ENCODE measurements at places on chromosomes 11 and 22.

DNA sequence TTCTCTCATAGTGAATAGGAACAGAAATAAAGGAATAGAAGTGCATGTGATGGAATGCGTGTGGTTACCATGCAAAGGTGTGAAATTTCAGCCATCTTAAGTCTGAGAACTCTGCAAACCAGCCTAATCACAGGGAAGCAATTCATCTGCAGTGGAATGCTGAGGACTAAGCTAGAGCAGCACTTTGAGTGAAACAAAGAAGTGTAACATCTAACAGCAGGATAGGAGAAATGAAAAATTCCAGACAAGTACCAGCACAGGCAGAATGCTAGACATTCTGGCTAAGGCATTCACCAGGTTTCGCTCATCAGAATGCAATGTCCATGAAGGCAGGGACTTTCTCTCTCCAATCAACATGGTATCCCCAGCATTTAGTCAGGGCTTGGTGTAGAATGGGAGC lies 41.2 kb upstream of the SLC36A4 start:
- DNase-seq: no peak

GRCh38 chr11:87298155-87298554 lies 260.4 kb downstream of the TMEM135 start:
- no peak for DNase-seq

DNA sequence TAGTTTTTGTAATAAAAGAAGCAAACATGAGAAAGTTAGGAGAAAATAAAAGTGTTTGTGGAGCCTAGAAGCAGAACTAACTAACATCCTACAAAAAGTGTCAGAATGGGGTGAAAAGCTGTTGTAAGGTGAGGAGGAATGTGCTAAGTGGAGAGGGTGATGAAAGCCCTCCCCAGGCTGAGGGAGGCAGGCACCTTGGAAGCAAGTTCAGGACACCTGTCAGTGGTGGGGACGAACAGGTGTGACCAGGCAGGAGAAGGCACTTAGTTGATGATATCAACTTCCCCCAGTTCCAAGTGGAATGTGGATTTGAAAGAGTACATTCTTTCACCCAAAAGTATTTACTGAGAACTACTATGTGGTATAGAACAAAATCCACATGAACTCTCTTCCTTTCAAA lies 18.7 kb upstream of the BMAL1 start:
- no peak for DNase-seq

- DNase-seq: no peak
Measured at GRCh38 chr11:79055856-79056631, 384.8 kb downstream of the TENM4 start.

GRCh38 chr22:49800408-49801238 lies 27.1 kb downstream of the BRD1 start:
- no peak for DNase-seq

GRCh38 chr11:2207212-2207611 lies 35.6 kb upstream of the TH start:
- DNase-seq: no peak

DNA sequence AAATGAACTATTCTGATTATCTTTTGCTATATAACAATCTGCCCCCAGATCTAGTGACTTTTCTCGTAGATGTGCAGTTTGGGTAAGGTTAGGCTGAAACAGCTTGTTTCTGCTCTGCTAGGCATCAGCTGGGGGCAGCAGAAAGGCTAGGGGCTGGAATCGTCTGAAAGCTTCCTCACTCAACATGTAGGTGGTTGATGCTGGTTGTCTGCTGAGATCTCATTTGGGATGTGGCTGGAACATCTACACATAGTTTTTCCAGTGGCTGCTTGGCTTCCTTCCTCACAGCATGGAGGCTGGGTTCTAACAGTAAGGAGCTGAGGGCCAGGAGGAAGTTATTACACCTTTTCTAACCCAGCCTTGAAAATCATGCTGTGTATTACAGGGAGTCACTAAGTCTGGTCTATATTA lies 30.2 kb downstream of the USP47 start:
- DNase-seq: peak; percentile 49

DNA sequence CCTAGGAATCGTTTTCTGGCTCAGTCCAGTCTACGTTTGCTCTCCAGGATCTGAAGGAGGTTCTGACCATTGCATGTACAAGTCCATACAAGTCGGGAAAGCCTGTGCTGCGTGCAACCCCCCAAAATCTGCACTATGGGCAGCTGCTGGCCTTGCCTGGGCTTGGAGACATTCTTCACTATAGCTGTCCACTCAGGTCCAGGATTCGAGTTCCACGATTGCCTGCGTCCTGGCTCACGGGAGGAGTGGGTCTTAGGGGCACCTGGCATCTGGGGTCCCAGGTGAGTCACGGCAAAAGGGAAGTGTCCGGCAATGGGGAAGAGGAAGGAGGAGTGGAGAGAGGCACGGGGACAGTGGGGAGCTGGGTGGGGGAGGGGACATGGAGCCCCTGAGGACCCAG lies 563.0 kb downstream of the BRD1 start:
- DNase-seq: no peak

- no peak for DNase-seq
Measured at GRCh38 chr11:121236115-121237001, 56.2 kb upstream of the SC5D start.

- DNase-seq: peak; percentile 13
Measured at GRCh38 chr11:30197869-30198268, 32.9 kb upstream of the FSHB start.

- no peak for DNase-seq
Measured at GRCh38 chr11:118213781-118214180, 11.0 kb downstream of the JAML start.

DNA sequence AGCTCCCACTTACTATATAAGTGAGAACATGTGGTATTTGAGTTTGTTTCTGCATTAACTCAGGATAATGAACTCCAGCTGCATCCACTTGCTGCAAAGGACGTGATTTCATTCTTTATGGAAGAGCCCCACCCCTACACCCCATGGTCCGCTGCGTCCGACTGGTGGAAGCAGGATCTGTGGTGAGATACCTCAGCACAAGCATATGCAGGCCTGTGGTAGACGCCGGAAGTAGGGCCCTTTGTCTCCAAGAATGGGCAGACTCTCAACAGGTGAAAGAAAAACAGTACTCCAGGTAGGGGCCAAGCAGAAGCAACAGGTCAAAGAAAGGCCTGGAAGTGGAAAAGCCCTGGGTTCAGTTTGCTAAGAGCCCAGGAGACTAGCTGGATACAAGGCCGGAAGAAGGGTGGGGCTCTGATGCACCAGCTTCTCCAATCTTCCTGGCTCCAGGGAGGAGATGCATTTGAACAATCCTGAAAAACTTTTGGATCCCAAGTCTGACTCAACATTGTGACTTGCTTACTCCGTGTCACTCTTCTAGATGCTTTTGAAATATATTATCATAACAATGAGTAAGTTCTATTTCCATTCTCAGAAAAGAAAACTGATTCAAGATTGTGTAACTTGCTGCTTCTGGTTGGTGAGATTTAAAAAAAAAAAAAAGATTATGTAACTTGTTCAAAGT lies 30.4 kb downstream of the NEAT1 start:
- no peak for DNase-seq

Measured in KBM-7 (cell line).